HCT116 (cell line): ENCODE measurements at places on chromosomes 2 and 18.

DNA sequence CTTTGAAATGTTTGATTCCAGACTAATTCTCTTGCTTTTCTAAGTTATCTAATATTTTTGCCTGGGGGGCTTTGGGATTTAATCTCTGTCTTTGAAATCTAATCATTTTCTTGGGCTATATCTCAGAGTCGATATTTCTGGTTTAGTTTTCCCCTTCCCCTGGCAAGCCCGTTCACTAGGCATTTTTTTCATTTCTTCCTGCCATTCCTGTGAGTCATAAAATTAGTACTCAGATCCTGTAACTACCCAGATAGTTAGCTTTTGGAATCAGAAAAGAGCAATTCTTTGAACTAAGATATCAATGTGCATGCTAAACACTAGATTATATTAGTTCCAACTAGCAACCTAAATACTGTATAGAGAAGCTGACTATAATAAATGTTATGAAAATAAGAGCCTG, 29.4 kb upstream of the RNF149 start:
- DNase-seq: no peak

- no peak for DNase-seq
Measured at GRCh38 chr2:15986068-15986560, 45.8 kb downstream of the MYCN start.

DNA sequence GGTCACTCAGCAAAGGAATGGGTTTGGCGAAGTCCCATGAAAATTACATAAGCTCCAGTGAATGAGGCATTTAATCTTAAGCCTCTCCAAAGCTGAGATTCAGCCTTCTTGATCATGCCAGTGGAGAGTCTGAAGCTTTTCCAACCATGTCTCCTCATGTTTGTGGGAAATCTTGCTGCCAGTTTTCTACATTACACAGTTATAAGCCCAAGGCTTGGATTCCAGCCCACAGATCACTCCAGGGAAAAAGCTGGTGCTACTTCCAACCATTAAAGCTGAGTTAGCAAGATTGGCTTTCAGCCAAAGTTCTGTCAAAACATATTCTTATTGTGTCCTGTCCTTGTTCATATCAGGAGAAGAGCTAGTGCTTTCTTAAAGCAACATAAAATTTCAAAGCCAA, 293.8 kb downstream of the LRRTM4 start:
- no peak for DNase-seq

DNA sequence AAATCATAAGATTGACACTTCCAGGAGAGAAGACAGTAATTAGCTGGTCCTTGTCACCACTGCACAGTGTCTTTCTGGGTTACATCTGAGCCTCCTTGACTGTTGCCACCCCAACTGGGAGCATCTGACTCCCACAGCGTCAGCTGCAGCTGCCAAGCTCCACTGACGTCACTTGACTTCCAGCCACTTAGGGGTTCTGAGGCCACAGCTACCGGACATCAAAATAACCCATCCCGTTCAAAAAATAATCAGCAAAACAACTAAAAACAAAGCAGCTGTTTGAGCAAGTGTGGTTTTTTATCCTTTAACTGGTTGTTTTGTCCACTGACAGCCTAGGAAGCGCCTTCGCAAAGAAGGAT, 206.5 kb upstream of the AGAP1 start:
- DNase-seq: no peak

GRCh38 chr2:27135478-27135955, 1.1 kb upstream of the PREB start:
- DNase-seq: no peak
